H7 (cell line): ENCODE measurements at places on chromosomes 5 and 9. TPM values are rescaled to one million over a fixed set of nuclear protein-coding genes. Genes with fewer than 3 reads are reported as not detected.

Gene FOXD4L3
- 0.04 TPM in 1 of 2 replicates, not detected in the other for total RNA-seq

Gene LPAR1
- 7.1 and 7.2 TPM in 2 replicates for total RNA-seq

Gene PCDHB12
- total RNA-seq: not detected in 2 replicates

Gene JAKMIP2
- total RNA-seq: 0.94 and 1.7 TPM in 2 replicates

Gene CRB2
- total RNA-seq: 1.6 and 1.7 TPM in 2 replicates

Gene BTNL8
- total RNA-seq: 0.21 and 0.22 TPM in 2 replicates

Gene DBN1
- 165 and 216 TPM in 2 replicates for total RNA-seq

Gene MLANA
- not detected in 2 replicates for total RNA-seq

GRCh38 chr9:37760416-37761161, 7.0 kb downstream of the TRMT10B start:
- DNase-seq: no peak

GRCh38 chr9:87894998-87895625, 12.4 kb downstream of the SPATA31E1 start:
- peak; percentile 70 for DNase-seq

GRCh38 chr5:103218164-103218563, 40.4 kb upstream of the MACIR start:
- DNase-seq: no peak

DNA sequence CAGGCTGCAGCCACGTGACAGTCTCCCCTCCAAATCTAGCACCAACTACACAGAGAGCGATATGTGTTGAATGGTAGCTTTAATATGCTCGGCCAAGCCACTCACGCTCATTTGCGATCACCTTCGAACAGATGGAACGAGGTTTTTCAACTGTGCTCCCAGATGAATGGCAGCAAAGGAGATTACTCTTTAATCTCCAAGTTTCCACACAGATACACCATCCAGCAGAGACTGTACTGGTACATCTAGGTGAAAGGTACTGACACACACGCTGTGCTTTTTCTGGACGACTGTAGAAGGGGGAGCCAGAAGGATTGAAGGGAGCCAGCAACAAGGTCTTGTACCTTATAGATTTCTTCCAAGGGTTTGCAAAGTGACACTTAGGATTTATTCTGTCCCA, 263.9 kb downstream of the NR3C1 start:
- DNase-seq: no peak

GRCh38 chr5:68770551-68770950, 323.3 kb upstream of the SLC30A5 start:
- DNase-seq: no peak

DNA sequence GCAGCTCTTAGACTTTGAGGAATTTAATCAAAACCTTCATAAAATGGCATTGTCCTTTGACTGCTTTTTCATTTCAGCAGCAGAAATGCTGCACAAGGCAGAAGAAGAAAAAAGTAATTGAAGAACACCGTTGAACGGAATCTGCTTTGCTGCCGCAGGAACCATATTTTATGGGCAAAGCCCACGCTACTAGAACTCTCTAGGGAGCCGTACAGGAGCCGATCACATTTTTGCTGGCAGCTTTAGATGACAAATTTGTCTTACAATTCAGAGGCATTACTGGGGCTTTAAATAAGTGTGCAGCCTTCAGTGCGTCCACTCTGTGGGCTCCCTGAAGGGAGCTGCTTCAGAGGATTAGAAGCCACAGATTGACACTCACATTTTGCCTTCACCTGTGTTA, 5.4 kb downstream of the CFAP90 start:
- DNase-seq: no peak

- no peak for DNase-seq
Observed at GRCh38 chr9:93020771-93021670, 37.5 kb upstream of the SUSD3 start.

- DNase-seq: peak; percentile 32
Observed at GRCh38 chr9:7171396-7172153, 413.8 kb downstream of the KDM4C start.

DNA sequence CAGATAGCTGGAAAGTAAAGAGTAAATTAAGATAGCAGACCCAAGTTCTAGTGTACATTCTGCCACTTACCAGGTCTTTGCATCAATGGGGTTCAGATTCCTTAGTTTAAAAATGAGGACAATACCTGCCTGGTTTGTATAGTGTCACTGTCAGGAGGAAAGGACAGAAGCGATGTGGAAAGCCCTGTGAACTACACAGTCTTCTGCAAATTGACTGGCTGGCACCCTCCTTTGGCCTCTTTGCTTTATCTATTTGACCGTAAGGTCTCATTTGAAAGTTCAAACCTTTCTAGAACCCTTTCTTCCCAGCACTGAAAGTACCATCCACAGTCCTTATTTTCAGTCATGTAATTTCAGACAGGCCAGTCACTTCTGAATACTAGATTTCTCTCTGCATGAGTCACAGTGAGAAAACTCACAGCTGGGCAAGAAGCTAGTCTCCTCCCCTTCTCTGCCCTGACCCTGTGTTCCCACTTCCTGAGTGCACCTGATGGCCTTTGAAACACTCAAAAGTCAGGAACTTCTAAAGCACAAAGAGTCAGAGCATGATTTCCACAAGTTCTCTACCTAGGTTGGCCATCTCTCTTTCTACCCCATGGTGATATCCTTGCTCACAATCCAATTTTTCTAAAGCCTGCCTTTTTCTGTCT, 91.3 kb upstream of the RASEF start:
- DNase-seq: no peak

DNA sequence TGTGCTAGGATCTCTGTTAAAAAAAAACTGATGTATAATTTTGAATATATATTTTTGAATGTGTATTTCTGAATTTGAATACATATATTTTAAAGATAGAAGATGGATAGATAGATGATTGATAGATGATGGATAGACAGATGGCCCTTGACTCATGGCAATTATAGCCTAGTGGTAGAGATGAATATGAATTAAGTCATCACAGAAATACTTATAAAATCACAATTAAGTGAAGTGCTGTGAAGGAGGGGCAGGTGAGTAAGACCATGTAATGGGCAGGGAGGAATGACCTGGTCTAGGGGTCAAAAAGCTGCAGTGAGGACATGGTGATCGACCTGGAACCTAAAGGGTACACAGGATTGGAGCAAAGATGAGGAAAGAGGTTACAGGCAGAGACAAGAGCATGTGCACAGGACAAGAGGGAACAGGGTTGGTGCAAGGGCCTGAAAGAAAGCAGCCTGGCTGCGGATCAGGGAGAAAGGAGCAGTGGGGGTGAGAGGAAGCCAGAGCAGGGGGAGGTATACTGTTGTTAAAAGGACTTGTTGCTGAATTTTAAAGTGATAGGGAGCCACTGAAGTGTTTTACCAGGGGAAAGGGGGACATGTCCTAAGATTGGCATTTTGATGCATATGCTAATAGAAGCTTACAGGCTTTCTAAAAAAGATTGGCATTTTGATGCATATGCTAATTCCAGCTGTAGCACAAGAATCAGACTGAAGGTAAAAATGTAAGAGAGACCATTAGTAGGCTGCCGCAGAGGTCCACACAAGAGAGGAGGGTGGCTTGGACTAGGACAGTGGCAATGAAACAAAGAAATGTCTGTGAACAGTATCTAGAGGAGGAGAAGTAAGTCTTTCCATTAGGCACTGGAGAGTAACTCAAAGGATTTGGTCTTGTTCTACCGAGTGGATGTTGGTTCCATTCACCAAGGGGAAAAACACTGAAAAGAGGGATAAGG, 527.8 kb downstream of the AGTPBP1 start:
- DNase-seq: peak; percentile 56

GRCh38 chr9:116753389-116753788, 66.3 kb downstream of the TRIM32 start:
- DNase-seq: no peak

DNA sequence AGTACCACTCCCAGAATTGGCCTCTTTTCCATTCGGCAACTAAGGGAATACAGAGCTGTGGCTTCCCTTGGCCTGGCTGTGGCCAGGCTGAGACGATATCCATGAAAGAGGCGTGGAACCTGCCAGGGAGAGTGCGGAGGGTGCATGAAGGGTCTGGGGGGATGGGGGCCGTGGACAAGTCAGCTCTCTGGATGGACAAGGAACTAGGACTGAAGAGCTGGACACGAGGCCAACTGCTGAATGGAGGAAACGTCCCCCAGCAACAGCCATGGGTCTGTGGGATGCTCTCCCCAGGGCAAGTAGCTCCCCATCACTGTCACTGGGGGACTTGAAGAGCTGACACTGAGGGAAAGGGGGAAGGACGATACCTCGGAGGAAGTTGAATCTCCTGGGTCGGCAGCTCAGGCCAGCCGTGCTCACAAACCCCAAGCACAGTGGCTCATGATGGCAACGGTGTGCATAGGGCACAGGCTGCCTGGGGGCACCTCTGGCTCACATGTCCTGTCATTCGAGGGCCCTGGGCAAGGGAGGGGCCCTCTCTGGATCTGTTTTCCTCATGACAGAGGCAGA, 4.1 kb upstream of the OLFM1 start:
- DNase-seq: no peak

DNA sequence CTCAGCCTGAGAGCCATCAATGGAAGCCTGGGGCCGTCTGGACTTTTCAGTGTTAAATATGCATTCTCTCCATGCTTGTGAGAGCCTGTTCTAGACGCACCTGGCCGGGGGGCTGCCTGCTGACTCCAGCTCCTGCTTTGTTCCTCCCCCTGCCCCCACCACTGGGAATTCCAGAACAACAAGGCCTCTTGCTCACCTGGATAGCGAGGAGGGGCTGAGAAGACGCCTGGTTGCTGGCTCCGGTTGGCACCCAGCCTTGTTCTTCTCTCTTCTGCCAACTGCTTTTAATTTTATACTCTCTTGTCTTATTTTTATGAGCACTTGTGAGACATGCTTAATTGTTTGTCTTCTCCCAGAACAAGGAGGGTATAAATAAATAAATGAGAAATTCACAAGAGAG, 15.0 kb upstream of the RAPGEF1 start:
- DNase-seq: no peak

- no peak for DNase-seq
Observed at GRCh38 chr5:37789991-37790390, 49.9 kb downstream of the GDNF start.

DNA sequence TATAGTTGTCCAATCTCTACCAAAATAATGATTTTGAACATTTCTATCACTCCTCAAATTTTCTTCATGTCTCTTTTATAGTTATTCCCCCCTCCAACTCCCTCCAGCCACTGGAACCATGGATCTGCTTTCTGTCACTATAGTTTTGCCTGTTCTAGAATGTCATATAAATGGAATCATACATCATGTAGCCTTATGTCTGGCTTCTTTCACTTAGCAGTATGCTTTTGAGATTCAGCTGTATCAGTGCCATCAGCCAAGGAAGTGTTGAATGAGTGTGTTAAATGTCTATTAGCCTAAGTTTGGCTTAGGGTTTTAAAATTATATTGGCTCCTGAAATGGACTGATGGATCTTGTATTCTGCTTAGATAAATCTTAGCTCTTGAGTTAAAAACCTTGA, 36.0 kb downstream of the UBE2D2 start:
- no peak for DNase-seq

DNA sequence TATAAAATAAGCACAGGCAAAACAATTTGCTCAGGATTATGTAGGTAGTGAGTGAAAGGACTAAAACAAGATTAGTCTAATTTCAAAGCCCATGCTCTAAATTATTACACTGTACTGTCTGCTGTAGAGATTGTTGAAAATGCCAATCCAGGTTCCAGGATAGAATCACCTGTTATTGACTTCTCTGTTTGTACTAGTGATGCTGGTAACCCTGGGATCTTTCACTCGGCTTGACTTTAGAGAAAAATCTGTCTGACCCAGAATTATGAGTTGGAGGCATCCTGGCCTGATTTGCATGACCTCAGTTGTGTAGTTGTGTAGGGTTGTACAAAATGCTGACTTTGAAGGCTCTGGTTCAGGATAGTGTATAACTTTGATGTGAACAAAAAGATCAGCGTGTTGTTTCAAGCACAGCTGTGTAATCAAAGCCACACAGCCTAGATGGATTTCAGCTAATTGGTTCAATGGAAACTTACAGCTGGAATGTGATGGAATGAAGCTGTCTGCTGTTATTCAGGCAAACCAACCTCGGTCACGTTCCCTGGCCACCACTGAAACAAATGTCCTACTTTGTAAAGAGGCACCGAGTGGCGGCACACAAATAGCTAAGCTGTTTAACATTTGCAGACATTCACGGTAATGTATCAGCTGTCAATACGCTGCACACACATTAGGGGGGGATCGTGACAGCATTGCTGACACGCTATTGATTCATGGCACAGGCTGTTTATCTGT, 340.3 kb downstream of the KCTD16 start:
- DNase-seq: no peak

DNA sequence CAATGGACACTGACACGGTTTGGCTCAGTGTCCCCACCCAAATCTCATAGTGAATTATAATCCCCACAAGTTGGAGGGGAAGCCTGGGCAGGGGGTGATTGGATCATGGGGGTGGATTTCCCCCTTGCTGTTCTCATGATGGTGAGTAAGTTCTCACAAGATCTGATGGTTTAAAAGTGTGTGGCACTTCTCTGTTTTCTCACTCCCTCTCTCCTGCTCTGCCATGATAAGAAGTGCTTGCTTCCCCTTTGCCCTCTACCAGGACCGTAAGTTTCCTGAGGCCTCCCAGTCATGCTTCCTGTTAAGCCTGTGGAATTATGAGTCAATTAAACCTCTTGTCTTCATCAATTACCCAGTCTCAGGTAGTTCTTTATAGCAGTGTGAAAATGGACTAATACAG, 115.8 kb upstream of the KIF2A start:
- DNase-seq: no peak

DNA sequence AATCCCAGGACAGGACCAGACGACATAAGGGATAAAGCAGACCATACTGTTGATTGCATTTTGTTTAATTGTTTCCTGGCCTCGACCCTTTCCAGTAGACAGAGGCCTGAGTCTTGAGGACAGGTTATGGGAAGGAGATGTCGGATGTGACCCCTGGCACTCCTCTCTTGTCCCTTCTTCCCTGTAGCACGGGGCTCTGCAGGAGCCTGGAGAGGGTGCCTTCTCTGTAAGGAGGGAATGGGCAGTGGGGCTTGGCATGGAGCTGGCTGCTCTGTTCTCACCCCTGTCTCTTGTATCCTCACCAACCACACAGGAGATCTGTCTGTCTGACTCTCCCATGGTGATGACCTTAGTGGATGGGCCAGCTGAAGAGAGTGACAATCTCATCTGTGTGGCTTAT, 40.1 kb upstream of the SLC2A8 start:
- no peak for DNase-seq

GRCh38 chr9:82732928-82733327, 330.0 kb downstream of the RASEF start:
- DNase-seq: no peak

GRCh38 chr9:95506428-95506677, 10.4 kb downstream of the PTCH1 start:
- peak; percentile 59 for DNase-seq

GRCh38 chr5:159017786-159018185, 81.9 kb downstream of the EBF1 start:
- DNase-seq: peak; percentile 40

- no peak for DNase-seq
Observed at GRCh38 chr5:93519740-93520139, 61.3 kb downstream of the NR2F1-AS1 start.

GRCh38 chr9:86804011-86804410, 143.3 kb downstream of the GAS1 start:
- DNase-seq: no peak

GRCh38 chr5:73442996-73443627, 5.5 kb downstream of the FOXD1 start:
- DNase-seq: no peak

GRCh38 chr9:85502815-85503655, 238.7 kb downstream of the AGTPBP1 start:
- DNase-seq: no peak
